ENCODE measurements at places on chromosomes 12 and 14.
A peak's percentile ranks its signal among the peaks of the same experiment; 100 is the strongest.

DNA sequence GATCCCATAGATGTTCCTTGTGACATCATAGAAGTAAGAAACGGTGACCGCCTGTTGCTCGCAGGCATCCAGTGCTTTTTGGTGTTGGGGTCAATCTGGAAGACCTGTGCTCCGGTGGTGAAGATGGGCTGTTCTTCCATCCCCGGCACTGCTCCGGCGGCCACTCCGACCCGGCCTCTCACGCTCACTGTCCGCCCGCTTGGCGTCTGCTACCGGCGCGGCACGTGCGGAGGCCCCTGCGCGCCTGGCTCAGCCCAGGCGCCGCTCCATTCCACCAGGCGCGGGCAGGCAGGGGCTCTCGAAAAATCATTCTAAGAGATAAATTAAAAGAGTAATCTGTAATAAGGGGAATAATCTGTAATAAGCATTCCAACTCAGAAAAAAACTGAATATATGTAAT is 934.5 kb downstream of the TMEM121 start:
- DNase-seq: no peak

DNA sequence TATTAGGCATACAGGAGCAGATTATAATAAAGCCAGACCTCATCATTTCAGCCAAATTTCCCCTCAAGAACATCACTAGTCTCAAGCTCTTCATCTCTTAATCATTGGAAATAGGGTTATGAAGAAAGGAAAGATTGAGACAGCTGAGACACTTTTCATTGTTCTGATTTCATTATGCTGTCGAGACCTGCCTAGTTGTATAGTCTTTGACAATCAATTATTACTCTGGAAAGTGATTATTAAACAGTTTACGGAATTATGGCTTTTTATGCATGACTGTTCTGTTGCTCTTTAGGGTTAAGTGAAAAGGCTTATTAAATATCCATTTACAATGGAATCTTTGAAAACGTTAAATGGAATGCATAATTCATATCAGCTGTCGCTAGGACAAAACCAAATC is 48.3 kb downstream of the TTC6 start:
- no peak for DNase-seq

DNA sequence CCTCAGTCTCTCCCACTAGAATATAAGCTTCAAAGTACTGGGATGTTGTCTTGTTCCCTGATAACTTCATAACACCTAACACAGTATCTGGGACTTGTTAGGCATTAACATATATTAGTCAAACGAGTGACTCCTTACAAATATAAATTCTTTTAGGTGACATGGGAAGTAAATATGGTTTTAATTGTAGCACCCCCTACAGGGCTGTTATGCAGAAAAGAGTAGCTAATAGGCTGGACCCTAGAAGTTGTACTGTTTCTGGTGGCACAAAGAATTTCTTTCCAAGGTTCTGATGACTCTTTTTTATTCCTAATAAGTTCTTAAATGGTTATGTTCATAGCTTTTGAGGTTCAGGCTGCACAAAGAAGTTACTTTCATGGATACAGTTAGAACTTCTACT is 29.8 kb downstream of the GPATCH2L start:
- no peak for DNase-seq

DNA sequence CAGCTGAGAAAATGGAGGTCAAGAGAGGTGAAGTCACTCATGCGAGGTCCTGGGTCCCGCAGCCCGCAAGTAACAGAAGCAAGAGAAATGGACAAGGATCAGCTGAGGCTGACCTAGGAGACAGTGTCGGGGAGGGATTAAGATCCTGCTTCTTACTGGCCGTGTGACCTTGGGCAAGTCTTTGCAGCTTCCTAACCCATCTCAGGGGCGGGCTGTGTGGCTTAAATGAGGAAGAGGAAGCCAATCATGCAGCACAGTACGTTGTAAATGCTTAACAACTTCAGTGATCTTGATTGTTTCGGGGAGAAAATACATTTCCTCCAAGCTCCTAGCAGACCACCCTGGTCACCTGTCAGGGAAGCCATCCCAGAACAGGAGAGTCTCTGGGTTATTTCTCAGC is 7.1 kb upstream of the PGF start:
- DNase-seq: no peak

- DNase-seq: no peak
Observed at GRCh38 chr14:60807971-60808370, 73.4 kb downstream of the MNAT1 start.

- peak; percentile 56 for DNase-seq
Observed at GRCh38 chr12:49088150-49088931, 6.3 kb downstream of the DHH start.

GRCh38 chr14:22658946-22659345 is 14.8 kb upstream of the OR6J1 start:
- no peak for DNase-seq

DNA sequence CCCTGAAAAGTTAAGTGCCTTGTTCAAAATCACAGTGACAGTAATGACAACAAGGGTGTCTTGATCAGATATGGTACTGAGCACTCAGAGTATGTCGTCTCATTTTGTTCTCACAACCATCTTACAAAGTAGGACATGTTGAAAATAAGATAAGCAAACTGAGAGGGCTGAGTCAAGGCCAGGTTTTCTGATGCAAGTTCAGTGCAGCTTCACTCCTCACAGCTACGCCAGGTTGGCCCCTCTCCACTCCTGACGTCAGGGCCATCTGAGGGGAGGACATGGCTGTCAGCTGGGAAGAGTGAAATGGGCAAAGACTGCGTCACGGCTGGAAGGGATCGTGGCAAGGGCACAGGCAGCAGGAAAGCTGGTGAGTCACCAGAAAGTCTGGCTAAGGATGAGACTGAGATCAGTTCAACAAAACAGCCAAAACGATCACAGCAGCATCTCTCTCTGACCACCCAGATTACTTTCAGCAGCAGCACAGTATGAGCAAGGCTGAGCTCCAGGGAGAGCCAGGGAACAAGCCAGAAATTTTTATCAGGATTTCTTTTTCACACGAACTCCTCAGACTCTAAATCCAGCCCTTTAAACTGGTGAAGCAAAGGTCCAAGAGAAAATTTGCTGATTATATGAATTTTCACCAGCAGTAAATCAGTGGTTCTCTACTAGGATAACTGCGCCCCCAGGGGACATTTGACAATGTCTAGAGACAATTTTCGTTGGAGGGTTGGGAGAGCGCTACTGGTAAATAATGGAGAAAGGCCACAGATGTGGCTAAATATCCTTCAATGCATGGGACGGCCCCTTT is 297.9 kb upstream of the AMIGO2 start:
- no peak for DNase-seq

DNA sequence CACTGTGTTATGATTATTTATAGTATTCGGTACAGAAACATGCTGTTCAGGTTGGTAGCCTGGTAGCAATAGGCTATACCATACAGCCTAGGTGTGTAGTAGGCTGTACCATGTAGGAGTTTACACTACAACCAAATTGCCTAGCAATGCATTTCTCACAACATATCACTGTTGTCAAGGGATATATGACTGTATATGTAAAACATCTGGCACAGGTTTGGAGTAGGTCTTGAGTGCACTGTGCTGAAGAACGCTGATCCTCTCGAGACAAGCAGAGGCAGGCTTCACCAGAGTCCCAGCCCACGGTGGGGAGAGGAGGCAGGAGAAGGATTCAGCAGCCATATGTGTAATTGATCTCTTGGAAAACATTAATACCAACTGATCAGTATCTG is 15.0 kb upstream of the TBX5 start:
- no peak for DNase-seq

DNA sequence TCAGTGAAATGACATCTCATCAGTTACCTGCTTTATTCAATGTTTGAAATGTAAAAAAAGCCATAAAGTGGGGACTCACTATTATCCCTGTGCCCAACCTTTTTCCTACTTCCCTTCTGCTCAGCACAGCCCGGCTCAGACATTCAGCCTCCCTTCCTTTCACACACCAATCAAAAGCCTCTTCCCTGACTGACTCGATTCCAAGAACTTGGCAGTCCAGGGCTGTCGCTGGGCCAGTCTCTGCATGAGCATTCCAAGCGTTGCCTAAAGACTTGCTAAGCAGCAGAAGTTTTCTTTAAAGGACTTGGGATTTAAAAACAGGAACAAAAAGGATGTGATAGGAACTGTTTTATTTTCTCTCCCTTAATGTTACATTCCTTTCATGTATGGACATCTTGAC is 22.7 kb downstream of the ITPR2 start:
- DNase-seq: no peak

DNA sequence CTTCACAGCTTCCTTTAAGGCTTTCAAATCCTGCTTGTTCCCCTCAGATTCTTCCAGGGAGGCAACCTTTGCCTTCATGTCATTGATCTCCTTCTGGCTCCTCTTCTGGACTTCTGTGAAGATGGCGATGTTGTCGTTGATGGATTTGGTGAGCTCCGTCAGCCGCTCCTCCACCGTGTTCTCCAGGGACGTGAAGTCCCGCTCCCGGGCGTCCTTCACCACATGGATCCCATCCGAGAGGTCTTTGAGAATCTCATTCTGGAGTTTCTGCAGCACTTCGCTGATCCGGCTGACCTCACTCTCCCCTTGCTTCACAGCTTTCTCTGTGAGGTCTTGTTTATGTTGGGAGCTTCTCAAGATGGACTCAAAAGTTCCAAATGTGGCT is 7.9 kb downstream of the CKAP4 start:
- DNase-seq: no peak

DNA sequence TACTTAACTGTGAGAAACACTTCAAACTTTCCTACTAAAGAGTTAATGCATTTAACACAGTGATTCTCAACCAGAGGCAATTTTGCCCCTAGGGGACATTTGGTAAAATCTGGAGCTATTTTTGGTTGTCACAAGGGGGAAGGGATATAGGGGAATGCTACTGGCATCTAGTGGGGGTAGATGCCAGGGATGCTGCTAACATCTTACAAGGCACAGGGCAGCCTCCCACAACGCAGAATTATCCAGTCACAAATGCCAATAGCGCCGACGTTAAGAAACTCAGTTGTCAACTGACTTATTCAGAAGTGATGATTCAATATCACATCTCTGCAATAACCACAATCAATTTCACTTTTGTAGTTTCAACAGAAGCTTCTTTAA is 2.0 kb downstream of the EEA1 start:
- peak; percentile 35 for DNase-seq

- no peak for DNase-seq
Observed at GRCh38 chr12:4899364-4899763, 10.3 kb upstream of the KCNA1 start.

- DNase-seq: no peak
Observed at GRCh38 chr12:115213118-115213517, 529.1 kb upstream of the TBX3 start.

DNA sequence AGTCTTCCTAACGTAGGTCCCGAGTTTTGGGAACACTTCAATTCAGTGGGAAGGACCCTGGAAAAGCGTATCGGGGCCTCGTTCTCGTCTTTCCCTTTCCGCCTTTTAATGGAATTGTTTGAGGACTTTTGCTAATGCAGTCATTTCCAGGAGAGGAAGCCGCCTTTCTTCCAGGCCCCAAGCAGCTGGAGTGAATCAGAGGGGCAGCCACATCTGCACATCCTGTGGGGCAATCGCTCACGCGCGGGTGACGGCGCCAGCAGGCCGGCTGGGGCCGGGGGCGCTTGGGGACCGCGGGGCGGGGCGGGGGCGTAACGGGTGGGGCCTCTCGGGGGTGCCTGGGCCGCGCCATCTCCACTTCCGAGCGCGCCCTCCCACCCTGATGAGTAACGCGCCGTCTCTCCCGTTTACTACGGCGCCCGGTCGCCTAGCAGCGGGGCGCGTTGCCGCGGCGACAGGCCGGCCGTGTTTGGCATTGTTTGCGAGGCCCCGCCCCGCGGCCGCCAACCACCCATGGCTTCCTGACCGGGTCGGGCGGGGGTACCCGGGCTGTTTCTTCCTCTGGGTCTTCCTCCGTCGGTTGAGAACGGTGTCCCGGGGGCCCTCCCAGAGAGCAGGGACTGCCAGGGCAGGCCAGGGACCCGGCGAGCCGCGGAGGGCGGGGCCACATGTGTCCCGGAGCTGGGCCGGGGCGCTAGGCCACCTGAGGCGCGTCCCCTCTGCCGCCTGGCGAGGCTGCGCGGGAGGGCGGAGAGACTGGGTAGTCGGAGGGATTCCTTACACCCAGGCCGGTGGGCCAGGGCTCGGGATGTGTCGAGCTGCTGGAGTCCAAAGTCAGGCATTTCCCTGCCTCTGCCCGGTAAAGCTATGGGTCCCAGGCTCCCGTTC is 2.3 kb downstream of the GSG1 start:
- DNase-seq: peak; percentile 72

- DNase-seq: no peak
Observed at GRCh38 chr12:4160314-4161040, 113.1 kb upstream of the CCND2 start.

DNA sequence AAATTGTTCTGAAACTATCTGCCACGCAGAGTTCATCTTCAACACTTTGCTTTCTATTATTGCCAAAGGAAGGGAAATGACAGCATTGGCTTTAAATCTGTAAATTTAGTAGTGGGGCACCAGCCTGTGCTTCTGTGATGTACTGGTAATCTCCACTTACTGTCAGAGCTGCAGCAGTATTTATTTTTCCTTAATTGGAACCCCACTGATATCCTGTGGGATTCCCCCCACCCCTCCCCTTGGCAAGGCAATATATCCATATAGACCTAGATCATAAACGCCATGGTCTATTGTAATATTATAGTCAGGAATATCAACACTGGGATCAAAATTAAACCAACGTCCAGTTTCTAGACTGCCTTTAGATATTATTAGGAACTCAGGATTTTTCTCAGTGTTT is 96.7 kb downstream of the RMST start:
- DNase-seq: no peak

GRCh38 chr14:71321574-71322315 is 414.5 kb downstream of the PCNX1 start:
- DNase-seq: no peak

DNA sequence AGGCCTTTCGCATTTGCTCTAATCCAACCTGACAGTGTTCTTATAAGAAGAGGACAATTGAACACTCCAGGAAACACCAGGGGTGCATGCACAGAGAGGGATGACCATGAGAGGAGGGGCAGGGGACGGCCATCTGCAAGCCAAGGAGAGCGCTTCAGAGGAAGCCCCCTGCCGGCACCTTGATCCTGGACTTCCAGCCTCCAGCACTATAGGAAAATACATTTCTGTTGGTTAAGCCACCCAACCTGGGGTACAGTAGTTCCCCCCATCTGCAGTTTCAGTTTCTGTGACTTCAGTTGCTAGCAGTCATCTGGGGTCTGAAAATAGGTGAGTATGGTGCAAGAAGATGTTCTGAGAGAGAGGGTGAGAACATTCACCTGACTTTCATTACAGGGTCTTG is 64.7 kb downstream of the CLMN start:
- no peak for DNase-seq

DNA sequence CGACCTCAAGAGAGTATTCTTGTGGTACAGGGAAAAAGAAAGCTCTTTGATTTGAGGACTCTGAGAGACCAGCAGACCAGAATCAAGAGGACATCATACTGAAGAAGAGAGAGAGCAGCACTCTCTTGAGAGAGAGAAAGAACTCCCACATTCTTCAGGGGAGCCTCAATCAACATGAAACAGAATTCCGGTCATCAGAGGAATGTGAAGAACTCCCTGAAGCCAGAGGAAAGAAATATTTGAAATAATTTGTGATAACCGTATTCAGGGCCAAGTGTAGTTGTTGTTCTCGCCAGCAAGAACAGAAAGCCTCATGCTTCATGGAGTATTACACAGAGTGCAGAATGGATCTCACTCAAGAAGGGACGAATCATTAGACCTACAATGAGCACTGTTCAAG is 363.8 kb upstream of the TMEM132C start:
- DNase-seq: no peak

All from stimulated activated CD4-positive, alpha-beta T cell treated with anti-CD3 and anti-CD28 coated beads, Interleukin-4, amount 100 ng/mL, for 48 hours (primary cell).